ENCODE measurements at places on chromosomes 16 and 17.

- DNase-seq, result no peak
These were observed 2.7 kb downstream of the CYBC1 start for GRCh38 chr17:82447876-82448275.

DNA sequence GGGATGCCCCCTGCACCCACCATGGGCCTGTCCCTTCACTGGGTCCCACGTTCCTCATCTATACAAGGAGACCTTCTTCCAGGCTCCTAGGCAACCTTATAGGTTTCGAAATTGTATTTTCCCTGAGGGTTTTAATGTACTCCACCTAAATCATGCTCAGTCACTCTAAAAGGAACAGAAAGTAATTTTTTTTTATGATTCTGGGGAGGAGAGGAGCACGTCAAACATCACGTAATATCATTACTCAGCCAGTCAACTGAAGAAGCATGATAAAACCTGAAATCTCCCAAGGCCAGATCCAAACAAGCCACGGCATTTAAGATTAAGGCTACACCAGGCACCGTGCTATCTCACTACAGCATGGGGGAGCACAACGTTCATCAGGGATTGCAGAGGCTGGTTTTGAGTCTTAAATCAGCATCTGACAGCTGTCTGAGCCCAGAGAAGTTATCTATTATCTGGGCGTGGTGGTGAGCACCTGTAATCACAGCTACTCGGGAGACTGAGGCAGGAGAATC, 3.9 kb upstream of the TMEM114 start:
- no peak for DNase-seq

- no peak for DNase-seq
These were observed 329 bp upstream of the NLE1 start for GRCh38 chr17:35142467-35142796.

GRCh38 chr17:18968945-18969887, 17.3 kb downstream of the SLC5A10 start:
- no peak for DNase-seq

DNA sequence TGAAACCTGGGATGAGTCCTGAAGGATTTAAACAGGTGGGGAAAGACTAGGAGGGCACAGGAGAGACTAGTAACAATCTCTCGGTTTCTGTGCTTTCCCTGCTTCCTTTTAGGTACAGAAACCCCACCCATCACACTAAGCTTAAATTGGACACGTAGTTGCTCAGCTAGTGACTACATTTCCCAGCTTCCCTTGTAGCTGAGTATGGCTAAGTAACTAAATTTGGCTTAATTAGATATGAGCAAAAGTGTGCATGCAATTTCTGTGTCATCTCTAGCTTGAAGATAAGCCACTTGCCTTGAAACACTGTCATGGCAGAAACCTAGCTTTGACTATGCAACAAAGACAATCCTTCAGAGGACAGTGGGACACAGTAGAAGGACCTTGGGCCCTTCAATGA, 36.5 kb downstream of the CACNG1 start:
- DNase-seq, result no peak

- peak; percentile 81 for DNase-seq
These were observed 38.1 kb downstream of the SOST start for GRCh38 chr17:43720311-43721060.

All from T-helper 2 cell treated with Interferon-gamma antibody and Interleukin-4, amounts not matched to agents 5 μg/mL and 100 μg/mL, for 36 hours (primary cell).